ENCODE measurements at places on chromosomes 13 and 19.

DNA sequence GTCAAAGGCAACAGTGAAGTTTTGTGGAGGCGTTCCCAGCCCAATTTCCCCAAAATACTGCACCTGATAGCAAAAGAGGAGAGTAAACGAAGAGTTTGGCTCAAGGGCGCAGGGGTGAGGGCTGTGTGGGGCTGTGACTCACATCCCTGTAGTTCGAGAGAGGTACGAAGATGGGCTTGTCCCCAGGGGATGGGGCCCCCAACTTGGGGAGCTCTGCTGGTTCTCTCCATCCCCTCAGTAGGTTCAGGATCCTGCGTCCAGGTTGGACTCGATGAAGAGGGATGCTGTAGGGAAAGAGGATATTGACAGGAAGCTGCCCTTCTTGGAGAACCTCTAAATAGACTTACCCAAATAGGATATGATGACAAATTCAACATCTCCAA is 3.4 kb downstream of the NAPSA start:
- DNase-seq = no peak

GRCh38 chr13:33158271-33158670 is 127.3 kb downstream of the STARD13 start:
- DNase-seq = no peak

- no peak for DNase-seq
Measured at GRCh38 chr13:32284927-32285632, 30.1 kb downstream of the ZAR1L start.

- peak; percentile 29 for DNase-seq
Measured at GRCh38 chr19:4911786-4912672, 2.7 kb downstream of the UHRF1 start.

Data from activated T-helper 1 cell treated with anti-CD3 and anti-CD28 coated beads, Interleukin-2, amount 50 U/mL, for 16 hours (primary cell).